Stimulated activated CD4-positive, alpha-beta T cell treated with anti-CD3 and anti-CD28 coated beads, Interleukin-12 subunit alpha, Interleukin-12 subunit beta, amount 100 ng/mL, for 4 hours (primary cell): ENCODE measurements at places on chromosomes 7 and 10.
A peak's percentile ranks its signal among the peaks of the same experiment; 100 is the strongest.

DNA sequence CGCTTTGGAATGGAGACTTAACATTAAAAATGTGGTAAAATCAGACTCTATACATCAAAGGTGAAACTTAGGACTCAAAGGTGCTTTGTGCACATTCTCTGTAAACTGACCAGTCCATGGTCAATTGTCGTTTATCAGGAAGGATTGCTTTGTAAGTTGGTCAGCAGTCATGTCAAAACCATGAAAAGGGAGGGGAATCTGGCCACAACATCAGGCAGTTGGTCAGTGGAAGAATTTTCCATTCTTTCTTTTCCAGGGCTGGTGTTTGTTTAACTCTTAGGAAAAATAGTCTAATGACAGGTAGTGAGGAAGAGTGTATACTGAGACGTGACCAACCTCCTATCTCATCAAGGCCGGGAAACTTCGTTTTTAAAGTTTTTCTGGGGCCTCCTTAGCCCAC, 226.5 kb downstream of the ADK start:
- no peak for DNase-seq

- no peak for DNase-seq
These were observed 97.5 kb downstream of the SKIDA1 start for GRCh38 chr10:21427804-21428481.

DNA sequence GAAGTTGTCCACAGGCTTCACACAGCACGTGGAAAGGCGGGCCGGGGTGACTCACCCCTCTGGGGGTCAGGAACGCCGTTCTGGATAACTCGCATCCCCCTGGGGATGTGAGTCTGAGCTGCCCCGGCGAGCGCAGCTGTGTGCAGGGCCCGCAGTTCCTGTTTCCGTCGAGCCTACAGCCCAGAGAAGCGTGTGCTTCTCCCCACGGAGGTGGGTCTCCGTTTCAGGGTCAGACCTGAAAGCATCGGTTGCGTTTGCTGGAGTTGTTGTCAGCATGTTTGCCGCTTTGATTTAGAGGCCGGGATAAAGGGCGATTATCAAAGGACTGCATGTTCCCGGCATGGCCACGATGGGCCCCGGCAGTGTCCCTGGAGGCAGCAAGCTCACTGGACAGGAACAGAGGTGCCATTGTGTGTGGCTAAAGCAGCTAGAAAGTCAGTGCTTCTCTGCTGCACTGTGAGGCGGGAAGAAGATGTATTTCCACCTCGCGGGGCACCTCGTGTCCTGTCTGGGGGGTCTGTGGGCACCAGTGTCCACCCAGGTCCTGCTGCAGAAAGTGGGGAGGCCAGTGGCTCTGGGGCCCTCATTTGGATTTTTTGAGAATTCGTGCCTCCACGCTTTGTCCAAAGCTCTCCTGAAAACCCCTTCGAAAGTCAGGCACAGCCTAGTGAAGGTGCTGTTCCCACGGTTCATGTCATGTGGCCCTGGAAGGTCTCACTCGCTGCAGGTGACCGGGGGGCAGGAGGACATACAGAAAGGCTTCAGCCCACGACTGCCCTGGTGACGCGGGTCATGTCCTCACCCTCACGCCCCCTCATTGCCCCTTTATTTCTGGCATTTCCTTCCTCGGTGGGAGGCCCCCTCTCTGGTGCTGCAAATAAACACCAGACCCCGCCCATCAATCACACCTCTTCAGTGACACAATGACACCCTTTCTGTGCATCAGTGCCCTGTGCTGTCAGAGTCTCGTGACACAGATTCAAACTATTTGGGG, 27.4 kb upstream of the GDI2 start:
- no peak for DNase-seq

- no peak for DNase-seq
These were observed 51.3 kb downstream of the TWIST1 start for GRCh38 chr7:19066170-19066569.

GRCh38 chr10:104903433-104903832, 262.3 kb downstream of the SORCS3 start:
- no peak for DNase-seq

GRCh38 chr7:80181411-80181810, 46.8 kb downstream of the GNAI1 start:
- DNase-seq: no peak

- DNase-seq: no peak
These were observed 23.8 kb upstream of the STARD3NL start for GRCh38 chr7:38154278-38154677.

DNA sequence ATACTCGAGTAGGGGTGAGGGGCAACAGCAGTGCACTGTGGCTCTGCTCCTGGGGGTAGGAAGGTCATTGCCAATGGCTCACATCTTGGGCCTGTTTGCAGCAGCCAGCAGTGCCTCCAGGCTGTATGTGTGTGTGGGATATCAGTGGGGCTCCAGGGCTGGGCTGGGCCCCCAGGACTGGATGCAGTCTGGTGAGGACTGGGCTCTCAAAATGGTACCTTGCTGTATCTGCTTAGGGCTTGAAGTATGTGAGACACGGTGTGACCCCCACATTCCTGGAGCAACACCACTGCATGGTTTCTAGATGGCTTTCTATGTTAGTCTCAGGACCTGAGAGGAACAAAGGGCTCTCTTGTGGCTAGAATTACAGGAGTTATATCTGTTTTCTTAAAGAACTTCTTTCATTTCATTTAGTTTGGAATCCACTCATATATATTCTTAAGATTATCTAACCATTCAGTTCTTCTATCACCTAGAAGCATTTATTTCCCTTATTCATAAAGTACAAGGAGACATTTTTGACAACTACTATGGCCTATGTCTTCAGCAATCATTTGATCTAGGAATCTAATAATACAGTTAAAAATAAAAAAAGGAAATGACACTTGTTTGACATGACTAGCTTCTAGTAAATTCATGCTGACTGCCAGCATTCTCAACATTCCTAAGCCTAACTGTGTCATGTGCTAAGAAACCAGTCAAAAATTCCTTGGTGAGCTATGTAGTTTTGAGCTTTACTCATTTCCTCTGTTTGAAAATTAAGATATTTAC, 443.2 kb upstream of the SEMA3A start:
- no peak for DNase-seq

DNA sequence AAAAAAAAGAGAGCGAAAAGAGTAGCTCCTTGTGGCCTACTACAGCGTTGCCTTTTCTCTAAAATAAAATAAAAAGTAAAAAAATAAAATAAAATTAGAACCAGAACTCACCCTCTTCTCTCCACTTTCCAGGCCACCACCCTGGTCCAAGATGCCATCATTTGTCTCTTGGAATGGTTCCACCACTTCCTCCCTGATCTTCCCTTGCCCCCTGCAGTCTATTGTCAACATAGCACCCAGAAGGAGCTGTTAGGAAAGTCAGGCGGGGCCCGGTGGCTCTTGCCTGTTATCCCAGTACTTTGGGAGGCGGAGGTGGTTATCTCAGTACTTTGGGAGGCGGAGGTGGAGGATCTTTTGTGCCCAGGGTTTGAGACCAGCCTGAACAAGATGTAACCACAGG, 7.6 kb upstream of the GRID2IP start:
- no peak for DNase-seq

- DNase-seq: no peak
These were observed 171.4 kb upstream of the HABP2 start for GRCh38 chr10:113381416-113381815.

GRCh38 chr7:141960687-141961422, 12.7 kb downstream of the TAS2R38 start:
- DNase-seq: no peak

DNA sequence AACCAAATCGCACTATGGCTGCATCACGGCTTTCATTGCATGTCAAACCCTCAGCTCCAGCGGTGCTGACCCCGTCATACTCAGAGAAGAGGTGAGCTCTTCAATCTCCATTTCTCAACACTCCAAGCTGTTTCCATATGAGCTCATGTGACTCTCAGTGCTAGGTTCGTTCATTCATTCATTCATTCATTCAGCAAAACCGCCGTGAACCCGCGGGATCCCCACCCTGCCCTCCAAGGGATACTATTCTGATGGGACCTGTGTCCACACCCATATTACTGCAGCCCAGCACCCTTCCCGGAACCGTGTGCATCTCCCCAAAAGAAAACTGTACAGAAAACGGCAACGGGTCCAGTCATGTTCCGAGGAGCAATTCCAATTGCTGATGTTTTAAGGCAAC, 184.7 kb downstream of the DIP2C start:
- DNase-seq: no peak

DNA sequence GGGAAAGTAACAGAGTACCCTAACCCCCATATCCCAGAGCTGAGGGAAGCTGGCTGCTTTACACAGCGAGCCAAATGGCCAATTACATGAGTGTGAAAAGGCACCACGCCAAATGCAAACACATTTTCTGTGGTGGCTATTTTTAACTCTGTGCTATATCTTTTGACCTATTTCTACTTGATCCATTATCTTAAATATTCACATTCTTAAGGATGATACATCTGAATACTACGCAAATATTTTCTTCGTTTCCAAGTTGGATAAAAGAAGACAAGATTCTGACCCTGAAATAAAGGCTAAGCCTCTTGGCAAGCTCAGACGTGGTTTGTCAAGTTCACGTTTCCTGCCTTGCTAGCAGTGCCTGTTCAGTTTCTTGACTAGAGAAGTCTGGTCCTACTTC, 146.7 kb upstream of the TMEM196 start:
- no peak for DNase-seq

DNA sequence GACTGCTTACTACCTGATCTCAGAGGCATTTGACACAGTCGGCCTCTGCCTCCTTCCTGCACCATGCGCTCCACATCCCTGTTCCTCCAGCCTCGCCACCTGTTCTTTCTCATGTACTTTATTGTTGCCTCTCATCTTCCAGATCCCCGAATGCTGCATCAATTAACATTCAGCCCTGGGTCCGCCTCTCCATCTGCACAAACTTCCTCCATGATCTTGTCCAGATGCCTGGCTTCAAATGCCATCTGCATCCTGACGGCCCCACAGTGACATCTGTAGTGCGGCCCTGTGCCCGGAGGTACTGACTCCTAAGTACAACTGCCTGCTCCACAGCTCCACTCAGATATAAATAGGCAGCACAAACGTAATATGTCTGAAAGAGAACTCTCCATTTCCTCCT, 51.2 kb upstream of the STK17A start:
- no peak for DNase-seq

- no peak for DNase-seq
These were observed 2.1 kb downstream of the CTBP2 start for GRCh38 chr10:125158275-125158600.

- no peak for DNase-seq
These were observed 117.6 kb upstream of the PDLIM1 start for GRCh38 chr10:95408148-95408960.

DNA sequence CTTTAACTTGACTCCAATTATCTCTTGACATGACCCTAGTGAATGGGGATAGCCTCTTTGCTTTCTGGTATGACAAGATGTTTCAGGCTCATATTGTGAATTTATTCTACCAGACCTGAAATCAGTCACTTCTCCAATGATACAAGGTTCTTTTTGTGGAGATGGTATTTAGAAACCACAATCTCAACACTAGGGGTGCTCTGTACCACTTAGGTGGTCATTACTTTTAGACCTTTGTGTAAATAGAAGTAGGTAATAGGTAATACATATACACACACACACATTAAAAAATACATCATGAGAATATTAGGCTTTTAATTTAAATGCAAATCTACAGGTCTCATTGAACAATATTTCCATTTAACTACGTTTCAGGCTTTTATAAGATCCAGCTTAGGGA, 199.0 kb upstream of the RHOBTB1 start:
- DNase-seq: no peak

GRCh38 chr7:156566812-156567549, 73.6 kb upstream of the RNF32 start:
- no peak for DNase-seq

GRCh38 chr10:3948843-3949242, 163.8 kb upstream of the KLF6 start:
- peak; percentile 28 for DNase-seq

- DNase-seq: no peak
These were observed 154.3 kb upstream of the PCBD1 start for GRCh38 chr10:71042699-71043098.

GRCh38 chr7:150727381-150727780, 9.8 kb upstream of the GIMAP5 start:
- no peak for DNase-seq

- peak; percentile 26 for DNase-seq
These were observed 43.2 kb downstream of the DPYSL4 start for GRCh38 chr10:132229834-132230556.

DNA sequence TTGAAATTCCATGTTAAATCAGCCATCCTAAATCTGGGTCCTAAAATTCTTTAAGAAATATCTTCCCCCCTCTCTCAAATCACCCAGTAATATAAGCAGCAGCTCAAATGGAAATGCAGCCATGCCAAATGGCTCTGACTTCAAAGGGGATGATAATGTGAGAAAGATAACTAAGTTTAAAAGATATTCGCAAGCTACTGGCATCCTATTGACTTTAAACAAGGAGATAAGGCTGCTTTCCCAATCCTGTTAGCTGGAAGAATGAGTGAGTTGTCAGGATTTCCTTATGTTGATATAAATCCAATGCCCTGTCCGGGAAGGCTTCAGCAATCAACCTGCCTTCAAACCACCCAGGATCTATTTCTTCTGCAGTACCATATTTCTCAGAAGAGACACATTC, 172.0 kb downstream of the FANK1 start:
- DNase-seq: no peak

- DNase-seq: no peak
These were observed 142.2 kb upstream of the SEMA3A start for GRCh38 chr7:84336766-84337165.
